Naive B cell (primary cell): ENCODE measurements at places on chromosomes 6 and 20. TPM values are rescaled to one million over a fixed set of nuclear protein-coding genes. Genes with fewer than 3 reads are reported as not detected.

TBX18 gene
- polyA plus RNA-seq, result not detected

PPP1R3G gene
- polyA plus RNA-seq, result not detected

MYLK4 gene
- polyA plus RNA-seq, result not detected

DPPA5 gene
- polyA plus RNA-seq, result not detected

TSPO2 gene
- polyA plus RNA-seq, result not detected

LST1 gene
- polyA plus RNA-seq, result 37.6 TPM

LINC00237 gene
- polyA plus RNA-seq, result not detected

HUS1B gene
- polyA plus RNA-seq, result 2.2 TPM

HLA-DOA gene
- 432 TPM for polyA plus RNA-seq

SMAP1 gene
- polyA plus RNA-seq, result 16.6 TPM

MRPL18 gene
- polyA plus RNA-seq, result 124 TPM

TCF15 gene
- polyA plus RNA-seq, result not detected

OR2J3 gene
- polyA plus RNA-seq, result not detected

OR2B6 gene
- polyA plus RNA-seq, result not detected
